ENCODE measurements at places on chromosomes 11 and 22. TPM values are rescaled to one million over a fixed set of nuclear protein-coding genes. Genes with fewer than 3 reads are reported as not detected.

- H3K4me1 ChIP-seq = peaks cover 48% of the 10 kb centered on the region
- no peaks in the 10 kb centered on the region for H3K36me3 ChIP-seq
- peak overlapping the region; percentile 100 for H3K4me3 ChIP-seq
- no peak for DNase-seq
- peak overlapping the region; percentile 99 for H3K27ac ChIP-seq
Measured at GRCh38 chr22:36386900-36387708, 663 bp downstream of the MYH9 start.

GRCh38 chr11:95485115-95485900 is 254.3 kb upstream of the SESN3 start:
- no peaks in the 10 kb centered on the region for H3K36me3 ChIP-seq
- no peaks in the 10 kb centered on the region for H3K27me3 ChIP-seq
- H3K27ac ChIP-seq = no peak overlapping the region
- no peak overlapping the region for H3K4me3 ChIP-seq
- DNase-seq = no peak
- H3K4me1 ChIP-seq = no peaks in the 10 kb centered on the region

Gene QSER1
- 39.0 TPM for total RNA-seq

Gene INSC
- 3.2 TPM for total RNA-seq

- no peaks in the 10 kb centered on the region for H3K4me1 ChIP-seq
- no peaks in the 10 kb centered on the region for H3K36me3 ChIP-seq
- H3K27ac ChIP-seq = no peak overlapping the region
- H3K4me3 ChIP-seq = no peak overlapping the region
- peak; percentile 70 for DNase-seq
Measured at GRCh38 chr11:2295971-2296912, 5.5 kb downstream of the C11orf21 start.

Data from vagina (tissue), 2 donors.